ENCODE measurements at places on chromosomes 7 and 10.

DNA sequence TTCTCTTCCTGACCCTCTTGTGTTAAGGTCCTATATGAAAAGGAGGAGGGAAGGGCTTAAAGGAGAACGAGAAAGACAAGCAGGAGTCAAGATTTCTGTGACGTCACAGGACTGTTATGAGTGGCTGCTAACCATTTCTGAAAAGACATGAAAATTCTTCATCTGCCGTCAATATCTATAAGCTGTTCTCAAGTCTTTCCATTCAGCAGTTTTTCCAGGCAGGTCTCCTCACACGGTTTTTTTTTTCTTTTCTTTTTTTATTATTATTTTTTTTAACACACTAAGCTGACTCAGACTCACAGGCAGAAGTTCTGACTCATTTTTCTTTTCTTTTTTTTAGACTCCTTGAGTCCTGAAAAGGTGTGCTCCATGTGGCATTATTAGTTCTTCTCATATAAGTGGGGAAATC, 72.0 kb downstream of the DGKI start:
- peak; percentile 15 for DNase-seq

GRCh38 chr7:1645071-1645409, 25.0 kb upstream of the ELFN1 start:
- no peak for DNase-seq

DNA sequence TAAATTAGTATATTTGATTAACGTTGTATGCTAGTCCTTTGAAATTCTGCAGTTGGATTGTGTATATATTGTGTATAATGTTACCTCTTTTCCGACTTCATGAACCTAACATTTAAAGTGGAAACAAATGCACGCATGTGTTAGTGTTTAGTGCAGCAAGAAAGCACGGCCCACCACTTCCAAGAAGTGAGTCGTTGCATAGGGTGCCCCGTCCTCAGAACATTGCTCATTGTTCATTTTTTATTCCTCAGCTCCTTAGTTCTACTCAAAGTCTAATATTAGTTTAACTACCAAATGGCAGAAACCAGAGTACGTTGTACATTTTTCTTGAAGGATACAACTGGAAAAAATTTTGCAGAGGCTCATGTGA, 407.6 kb downstream of the AUTS2 start:
- DNase-seq: no peak

- no peak for DNase-seq
These were observed 47.1 kb downstream of the NRCAM start for GRCh38 chr7:108409146-108409545.

DNA sequence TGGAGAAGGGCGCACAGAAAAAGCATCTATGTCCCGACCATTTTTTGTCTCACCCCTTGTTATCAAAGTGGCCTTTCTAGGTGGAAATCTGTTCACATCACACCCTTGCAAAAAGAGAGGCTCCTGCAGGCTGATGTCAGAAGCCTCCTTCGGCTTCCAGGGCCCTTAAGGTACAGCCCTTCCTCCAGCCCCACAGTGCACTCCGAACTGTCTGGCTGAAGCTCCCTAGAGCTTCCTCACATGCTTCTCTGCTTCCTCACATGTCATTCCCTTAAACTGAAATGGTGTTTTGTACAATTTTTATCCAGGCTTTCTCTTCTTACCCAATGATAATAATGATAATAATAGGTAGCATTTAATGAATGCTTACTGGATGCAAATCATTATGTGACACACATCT, 210.3 kb downstream of the INHBA start:
- no peak for DNase-seq

DNA sequence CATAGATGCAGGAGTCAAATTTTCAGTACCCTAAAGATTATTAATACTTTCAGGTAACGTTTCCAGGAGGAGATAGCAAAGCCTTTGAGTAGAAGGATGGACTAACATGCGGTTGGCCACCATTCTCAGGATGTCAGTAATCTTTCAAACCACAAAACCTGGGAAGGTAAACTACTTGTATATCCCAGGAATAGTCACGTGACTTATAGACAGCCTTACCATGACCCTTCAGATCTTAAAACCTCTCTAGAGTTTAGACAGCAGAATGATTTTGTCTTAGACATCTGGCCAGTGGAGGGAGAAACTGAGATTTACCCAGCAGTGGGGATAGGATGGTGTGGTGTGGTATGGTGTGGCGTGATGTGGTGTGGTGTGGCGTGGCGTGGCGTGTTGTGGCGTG, 447.8 kb upstream of the GALNT17 start:
- no peak for DNase-seq

GRCh38 chr7:24834128-24834798, 77.0 kb upstream of the GSDME start:
- peak; percentile 31 for DNase-seq

DNA sequence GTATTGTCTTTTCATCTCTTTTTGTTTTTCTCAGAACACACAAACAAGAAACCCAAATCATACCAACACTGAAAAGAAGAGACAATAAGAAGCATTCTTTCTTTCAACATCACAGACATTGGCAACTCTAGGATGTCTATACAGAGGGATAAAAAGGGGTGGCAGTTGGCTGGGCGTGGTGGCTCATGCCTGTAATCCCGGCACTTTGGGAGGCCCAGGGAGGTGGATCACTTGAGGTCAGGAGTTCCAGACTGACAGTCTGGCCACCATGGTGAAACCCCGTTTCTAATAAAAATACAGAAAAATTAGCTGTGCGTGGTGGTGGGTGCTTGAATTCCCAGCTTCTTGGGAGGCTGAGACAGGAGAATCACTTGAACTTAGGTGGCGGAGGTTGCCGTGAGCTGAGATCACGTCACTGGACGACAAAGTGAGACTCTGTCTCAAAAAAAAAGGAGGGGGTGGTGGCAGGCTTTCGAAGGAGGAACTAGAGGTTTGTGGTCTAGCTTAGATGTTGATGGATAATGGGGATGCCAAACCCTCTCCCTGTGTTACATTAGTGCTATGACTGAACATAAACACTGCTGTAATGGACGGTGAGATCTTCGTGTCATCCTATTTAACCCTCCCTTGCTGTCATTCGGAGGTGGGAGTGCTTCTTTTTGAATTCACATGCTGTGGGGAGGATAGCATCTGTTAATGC, 9.4 kb downstream of the CNNM2 start:
- no peak for DNase-seq

- DNase-seq: no peak
These were observed 16.1 kb upstream of the AKR1C1 start for GRCh38 chr10:4947039-4947634.

DNA sequence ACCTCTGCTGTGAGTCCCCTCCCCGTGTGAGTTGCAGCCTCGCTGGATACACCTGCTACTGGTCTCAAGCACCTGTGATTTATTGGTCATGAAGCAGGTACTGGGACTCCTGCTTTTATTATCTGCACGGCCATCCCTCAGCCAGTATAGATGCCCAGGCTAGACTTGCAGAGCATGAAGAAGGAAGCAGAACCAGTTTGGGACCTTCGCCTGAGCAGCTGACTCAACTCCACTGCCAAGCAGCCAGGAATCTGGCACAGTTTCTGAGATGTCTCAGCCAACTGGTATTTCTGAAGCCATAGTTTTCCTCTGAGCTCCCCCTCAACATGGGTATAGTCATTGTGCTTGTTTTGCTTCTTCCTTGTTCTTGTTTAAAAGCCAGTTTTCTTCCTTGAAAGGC, 28.0 kb upstream of the SLC39A12 start:
- no peak for DNase-seq
